Stimulated activated CD4-positive, alpha-beta T cell treated with anti-CD3 and anti-CD28 coated beads, Interleukin-4, amount 100 ng/mL, for 4 hours (primary cell): ENCODE measurements at places on chromosomes 1 and 21.

DNA sequence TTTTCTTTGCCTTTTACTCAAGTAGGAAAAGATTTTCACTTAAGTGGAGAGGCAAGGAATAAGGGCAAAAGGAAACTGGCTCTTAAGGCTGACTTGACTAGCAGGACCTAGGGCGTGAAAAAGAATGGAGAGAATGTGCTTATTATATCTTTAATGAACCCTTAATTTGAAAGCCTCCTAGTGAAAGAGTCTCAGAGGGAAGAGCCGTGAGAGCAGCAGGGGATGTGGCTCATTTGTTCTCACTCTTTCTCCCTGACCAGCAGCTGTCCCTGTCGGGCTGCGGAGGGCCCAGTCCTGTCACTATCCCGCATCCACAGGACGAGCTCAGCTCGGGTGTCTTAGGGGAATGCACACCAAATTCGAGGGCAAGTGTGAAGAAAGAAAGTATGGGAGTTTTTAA lies 180.1 kb downstream of the EDEM3 start:
- no peak for DNase-seq

DNA sequence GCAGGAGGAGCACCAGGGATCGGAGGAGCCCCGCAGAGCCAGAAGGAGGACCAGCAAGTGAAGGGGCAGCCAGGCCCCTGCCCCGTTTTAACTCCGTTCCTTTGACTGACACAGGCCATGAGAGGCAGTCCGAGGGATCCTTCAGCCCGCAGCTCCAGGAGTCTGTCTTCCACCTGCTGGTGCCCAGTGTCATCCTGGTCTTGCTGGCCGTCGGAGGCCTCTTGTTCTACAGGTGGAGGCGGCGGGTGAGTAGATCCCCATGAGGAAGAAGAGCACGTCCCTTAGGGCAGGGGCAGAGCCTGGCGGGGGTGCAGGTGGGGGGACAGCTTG lies 13.3 kb downstream of the CSF1 start:
- DNase-seq: no peak

DNA sequence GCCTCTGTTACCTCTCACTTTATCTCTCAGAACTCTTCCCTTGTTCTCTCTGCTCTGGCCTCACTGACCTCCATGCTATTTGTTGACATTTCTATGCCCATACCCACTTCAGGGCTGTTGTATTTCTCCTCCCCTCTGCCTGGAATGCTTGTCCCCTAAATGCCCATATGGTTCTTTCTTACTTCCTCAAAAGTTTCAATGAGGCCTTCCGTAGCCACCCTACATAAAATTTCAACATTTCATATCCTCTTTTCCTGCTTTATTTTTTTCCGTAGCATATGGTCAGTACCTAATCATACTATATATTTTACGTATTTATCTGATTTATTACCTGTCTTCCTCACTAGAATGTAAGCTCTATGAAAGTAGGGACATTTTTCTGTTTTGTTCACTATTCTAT lies 47.1 kb upstream of the ZYG11A start:
- DNase-seq: no peak

DNA sequence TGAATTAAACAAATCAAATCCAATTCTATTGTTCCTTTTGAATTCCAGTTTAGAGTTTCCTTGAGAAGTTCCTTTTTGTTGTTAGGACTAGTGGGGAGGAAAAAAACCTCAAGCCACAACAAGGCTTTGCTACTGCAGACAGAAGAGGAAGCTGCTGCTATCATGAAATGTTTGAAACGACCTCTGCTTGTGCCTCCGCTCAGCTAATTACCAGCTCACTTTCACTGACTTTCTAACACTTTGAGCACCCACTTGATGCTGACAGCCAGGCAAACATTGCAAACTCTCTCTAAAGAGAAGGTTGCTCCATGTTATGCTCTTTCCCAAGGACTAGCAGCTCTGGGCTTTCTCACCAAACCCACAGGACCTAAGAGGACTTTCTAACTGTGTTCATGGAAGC lies 203.9 kb upstream of the PROX1 start:
- no peak for DNase-seq
